ENCODE measurements at places on chromosomes 1 and 21. TPM values are rescaled to one million over a fixed set of nuclear protein-coding genes. Genes with fewer than 3 reads are reported as not detected.

The KCNK1 gene
- 0.73 TPM for total RNA-seq

The YBEY gene
- 13.6 TPM for total RNA-seq

The SOAT1 gene
- total RNA-seq = 52.5 TPM

The FCGR1A gene
- total RNA-seq = not detected

The KLHL17 gene
- 27.3 TPM for total RNA-seq
